ENCODE measurements at places on chromosomes 13 and 19. TPM values are rescaled to one million over a fixed set of nuclear protein-coding genes. Genes with fewer than 3 reads are reported as not detected.

The ZNF345 gene
- polyA plus RNA-seq, result 0.69 TPM

The AP2A1 gene
- polyA plus RNA-seq, result 40.9 TPM

DNA sequence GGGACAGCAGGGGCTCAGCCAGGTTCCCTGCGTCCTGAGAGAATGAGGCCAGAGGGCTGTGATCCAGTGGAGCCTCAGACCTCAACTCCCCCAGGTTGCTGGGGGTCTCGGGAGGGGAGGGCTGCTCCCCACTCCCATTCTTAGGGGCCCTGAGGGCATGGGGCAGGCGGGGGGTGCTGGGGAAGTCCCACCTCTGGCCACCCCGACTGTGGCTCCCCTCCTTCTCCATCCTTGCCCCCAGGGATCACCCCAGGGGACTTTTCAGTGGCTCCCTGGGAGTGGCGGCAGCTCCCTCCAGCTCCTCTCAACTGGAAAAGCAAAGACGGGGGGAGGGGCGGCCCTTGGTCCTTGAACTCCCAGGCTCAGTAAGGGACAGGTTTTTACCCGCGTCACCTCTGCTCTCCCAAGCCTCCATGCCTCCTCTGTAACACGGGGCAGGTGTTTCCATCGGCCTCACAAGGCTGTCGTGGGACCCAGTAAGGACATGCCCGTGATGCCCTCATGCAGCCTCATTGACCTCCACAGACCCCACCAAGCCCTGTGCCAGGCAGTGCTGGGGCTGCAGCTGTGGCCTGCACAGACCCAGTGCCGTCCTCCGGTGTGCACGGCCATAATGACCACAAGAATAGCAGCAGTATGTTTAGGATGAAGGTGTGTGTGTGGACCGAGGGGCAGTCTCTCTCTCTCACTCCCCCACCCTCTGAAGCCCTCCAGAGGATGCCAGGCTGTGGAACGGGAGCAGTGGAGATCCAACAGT is 11.6 kb upstream of the TOMM40 start:
- no peaks in the 10 kb centered on the region for H3K4me1 ChIP-seq
- H3K36me3 ChIP-seq, result peaks cover 17% of the 10 kb centered on the region
- no peak for DNase-seq
- no peak overlapping the region for H3K27ac ChIP-seq

- DNase-seq, result no peak
- no peak overlapping the region for H3K4me3 ChIP-seq
- peaks cover 5% of the 10 kb centered on the region for H3K36me3 ChIP-seq
- peaks cover 7% of the 10 kb centered on the region for H3K4me1 ChIP-seq
- no peaks in the 10 kb centered on the region for H3K27me3 ChIP-seq
Measured at GRCh38 chr19:10712754-10713153, 5.1 kb upstream of the DNM2 start.

GRCh38 chr13:21051675-21052074 is 9.7 kb downstream of the LATS2 start:
- no peaks in the 10 kb centered on the region for H3K36me3 ChIP-seq
- no peak overlapping the region for H3K4me3 ChIP-seq
- H3K27ac ChIP-seq, result no peak overlapping the region
- peaks cover 84% of the 10 kb centered on the region for H3K4me1 ChIP-seq
- no peak for DNase-seq

Data from sigmoid colon (tissue), 7 donors.